NCI-H510A (cell line): ENCODE measurements at places on chromosomes 5 and 9.

DNA sequence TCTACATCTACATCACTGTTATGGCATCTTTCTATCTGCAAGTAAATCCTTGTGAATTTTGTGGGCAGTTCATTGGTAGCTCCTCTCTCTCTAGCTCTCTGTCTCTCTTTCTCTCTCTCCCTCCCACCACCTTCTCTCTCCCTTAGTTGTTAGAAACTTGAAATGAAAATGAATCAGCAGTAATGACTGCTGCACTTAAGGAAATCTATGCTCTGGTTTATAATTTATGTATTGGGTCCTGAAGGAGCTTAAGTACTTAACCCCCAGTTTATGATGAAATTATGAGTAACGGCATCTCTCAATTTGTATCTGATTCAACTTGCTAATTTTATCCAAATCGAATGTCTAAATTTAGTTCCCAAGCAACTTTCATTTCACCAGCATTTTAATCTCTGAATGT is 52.0 kb upstream of the PTGER4 start:
- no peak for DNase-seq

DNA sequence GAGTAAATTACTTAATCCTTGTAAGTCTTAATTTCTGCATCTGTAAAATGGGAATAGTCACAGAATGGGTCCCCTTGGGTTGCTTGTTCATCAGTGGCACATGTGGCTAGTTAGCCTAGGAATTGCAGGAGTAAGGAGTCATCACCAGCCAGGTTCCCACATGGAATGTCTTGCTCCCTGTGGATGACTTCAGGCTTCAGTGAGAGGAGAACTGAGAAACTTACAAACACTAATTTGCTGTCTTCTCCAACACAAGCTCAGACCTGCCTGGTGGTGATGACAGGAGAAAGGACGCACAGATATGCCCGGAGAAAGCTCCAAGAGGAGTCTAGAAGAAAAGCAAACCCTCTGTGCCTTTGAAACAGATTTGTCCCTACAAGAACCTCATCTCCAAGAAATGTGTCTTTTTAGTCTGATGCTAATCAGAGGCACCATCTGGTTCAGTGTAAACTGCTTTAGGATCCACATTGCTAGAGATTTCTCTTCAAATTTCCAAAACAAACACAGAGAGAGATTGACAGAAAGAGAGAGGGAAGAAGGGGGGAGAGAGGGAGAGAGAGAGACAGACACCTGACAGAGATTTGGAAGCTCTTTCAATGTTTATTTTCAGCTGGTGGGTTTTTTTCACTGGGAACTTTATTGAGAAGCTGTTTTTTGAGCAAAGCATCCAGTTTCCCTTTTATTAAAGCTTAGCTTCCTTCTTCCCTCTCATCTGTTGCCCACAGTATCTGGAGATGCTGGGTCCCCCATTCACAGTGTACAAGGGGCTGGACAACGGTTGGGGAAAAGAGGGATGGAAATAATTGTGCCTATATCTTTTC is 128.3 kb downstream of the DOCK2 start:
- no peak for DNase-seq

DNA sequence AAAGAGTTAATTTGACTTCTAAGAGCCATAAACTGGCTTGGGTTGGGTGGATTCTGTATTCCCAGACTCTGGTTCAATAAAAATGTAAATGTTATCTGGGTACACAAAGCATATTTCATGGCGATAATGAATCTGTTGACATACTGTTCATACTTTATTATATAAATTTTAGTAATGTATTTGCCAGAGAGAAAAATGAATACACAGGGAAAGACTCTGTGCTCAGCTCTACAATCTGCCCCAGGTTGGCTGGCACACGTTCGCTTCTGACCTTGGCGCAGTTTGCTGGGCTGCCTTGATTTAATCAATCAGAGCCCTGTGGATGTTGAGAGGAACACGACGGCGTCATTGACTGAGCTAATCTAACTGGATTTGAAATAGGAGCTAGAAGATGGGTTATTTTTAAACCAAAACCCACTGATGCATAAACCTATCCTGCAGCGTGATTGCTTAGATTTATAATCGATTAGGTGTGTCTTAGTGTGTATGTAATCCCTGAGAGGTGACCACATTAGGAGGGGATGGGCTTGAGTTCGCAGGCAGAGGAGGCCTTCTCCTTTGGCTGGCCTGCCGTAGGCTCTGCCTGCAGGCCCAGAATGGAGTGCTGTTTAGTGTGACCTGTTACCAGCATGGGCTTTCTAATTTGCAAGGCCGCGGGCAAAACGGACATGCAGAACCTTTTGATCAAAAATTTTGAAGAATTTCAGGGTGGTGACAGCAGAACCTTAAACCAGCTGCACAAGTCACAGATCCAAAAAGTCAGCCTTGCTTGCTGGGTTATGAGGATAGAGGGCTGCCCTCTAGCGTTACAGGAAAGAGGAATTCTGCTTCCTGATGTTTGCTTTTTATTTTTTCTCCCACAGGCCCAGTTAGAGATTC is 3.9 kb upstream of the ADCY2 start:
- no peak for DNase-seq

- no peak for DNase-seq
Measured at GRCh38 chr9:34254141-34254913, 74.7 kb downstream of the KIF24 start.
